Activated CD4-positive, alpha-beta T cell treated with anti-CD3 and anti-CD28 coated beads for 24 hours (primary cell): ENCODE measurements at places on chromosomes 4 and X.

DNA sequence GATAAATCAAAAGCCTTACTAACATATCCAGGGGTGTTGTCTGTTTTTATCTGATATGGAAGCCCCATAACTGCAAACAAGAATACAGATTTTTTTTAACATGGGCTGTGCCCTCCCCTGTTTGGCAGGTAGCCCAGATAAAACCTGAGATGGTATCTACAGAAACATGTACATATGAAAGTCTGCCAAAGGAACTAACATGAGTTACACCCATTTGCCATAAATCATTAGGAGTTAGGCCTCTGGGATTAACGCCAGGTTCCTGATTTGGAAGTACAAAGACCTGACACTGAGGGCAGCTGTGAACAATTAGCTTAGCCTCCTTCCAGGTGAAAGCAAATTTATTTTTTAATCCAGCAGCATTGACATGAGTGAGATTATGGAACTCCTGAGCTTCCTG is 264.3 kb downstream of the TECRL start:
- no peak for DNase-seq

- no peak for DNase-seq
These were observed 24.8 kb upstream of the GATB start for GRCh38 chr4:151785484-151786157.

GRCh38 chr4:137069473-137069872 is 462.8 kb downstream of the PCDH18 start:
- DNase-seq = no peak

DNA sequence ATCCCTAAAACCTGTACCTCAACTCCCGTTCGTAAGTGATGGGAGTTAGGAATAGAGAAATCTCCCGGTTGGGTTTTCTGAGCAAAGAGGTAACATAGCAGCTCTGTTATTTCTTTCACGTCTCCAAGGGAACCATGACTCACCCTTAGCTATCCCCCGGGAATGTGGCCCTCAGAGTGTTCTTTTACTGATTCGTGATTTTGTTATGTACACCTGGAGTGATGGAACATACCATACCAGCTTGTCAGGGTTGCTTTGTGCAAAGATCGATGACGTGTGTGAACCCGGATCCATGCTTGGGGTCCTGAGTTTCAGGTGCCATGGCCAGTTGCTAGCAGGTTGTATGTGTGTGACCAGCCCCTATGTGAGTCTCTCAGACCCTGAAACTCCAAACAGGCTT is 52.6 kb downstream of the HPRT1 start:
- DNase-seq = no peak

- DNase-seq = no peak
These were observed 118.4 kb downstream of the TSPAN7 start for GRCh38 chrX:38679695-38680094.

DNA sequence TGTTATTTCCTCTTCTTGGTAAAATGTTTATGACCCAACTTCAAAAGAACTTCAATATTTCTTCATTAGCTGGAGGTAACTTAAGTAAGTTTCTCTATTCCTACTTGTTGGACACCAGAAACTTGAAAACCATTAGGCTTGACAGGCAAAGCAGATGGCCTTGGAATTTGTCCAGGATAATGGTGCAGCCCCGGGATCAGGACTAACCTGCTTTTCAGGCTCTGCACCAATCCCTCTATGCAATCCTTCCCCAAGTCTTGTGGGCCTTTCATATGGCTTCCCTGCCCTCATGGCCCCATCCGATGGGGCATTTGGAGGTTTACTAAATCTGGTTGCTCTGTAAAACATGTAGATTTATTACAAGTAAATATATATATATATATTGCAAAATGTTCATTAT is 68.5 kb downstream of the SPINK2 start:
- no peak for DNase-seq

DNA sequence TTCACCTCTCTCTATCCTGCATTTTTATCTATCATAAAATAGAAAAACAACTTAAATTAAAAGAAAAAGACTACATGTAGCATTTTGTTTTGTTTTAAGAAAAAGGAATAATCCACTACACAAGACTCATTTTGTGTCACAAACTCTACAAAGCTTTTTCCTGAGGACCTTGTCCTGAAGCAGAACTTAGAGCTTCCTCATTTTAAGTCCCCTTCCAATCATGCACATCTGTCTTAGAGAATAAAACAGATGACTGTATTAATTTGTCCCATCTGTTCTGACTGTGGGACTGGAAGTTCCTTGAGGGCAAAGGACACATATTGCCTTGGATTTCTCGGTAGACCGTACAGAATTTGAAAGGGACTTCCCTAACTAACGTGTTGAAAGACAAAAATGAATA is 218.5 kb downstream of the COL25A1 start:
- no peak for DNase-seq

DNA sequence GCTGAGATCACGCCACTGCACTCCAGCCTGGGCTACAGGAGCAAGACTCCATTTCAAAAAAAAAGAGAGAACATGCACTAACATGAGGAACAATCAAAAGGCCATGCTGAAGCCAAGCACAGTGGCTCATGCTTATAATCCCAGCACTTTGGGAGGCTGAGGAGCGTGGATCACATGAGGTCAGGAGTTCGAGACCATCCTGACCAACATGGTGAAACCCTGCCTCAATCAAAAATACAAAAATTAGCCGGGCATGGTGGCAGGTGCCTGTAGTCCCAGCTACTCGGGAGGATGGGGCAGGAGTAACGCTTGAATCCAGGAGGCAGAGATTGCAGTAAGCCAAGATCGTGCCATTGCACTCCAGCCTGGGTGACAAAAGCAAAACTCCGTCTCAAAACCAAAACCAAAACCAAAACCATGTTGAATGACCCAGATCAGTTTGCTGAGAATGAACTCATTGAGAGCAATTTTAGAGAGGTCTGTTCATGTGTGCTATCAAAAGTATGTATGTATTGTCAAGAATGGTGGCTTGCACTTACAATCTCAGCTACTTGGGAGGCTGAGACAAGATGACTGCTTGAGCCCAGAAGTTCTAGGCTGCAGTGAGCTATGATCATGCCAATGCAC is 44.8 kb downstream of the PDS5A start:
- DNase-seq = no peak
